CD4-positive, alpha-beta T cell treated with Interleukin-6 at 100 ng/mL for 8 hours (primary cell): ENCODE measurements at places on chromosomes 5 and 9.

DNA sequence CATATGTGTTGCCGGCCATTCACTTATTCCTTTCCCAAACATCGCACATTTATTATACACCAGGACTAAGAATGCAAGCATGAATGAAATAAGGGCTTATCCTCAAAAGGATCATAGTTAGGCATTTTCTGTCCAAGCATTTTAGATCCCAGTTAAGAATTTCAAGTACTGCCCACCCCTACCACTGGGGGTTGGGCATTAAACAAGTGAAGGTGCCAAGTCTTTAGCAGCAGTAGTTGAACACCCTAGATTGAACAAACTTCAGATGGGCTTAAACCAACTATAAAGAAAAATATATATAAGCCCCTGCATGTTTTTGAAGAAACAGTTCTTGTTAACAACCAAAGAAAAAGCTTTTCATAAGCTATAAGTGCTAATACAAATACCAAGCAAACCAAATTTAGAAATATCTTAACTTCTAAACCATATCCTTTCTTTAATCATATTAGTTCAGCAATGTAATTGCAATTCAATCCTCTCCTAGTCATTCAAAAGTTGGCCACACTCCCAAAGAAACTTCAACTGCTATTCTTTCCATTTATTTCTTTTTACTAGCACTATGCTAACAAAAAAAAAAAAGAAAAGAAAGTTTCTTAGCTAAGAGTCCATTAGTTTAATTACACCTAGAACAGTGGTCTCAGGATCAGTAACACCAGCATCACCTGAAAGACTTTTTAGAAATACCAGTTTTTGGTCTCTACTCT lies 149.8 kb downstream of the MLLT3 start:
- no peak for DNase-seq

GRCh38 chr5:175749591-175749990 lies 91.7 kb downstream of the HRH2 start:
- DNase-seq, result no peak

GRCh38 chr9:18488886-18489285 lies 14.9 kb downstream of the ADAMTSL1 start:
- DNase-seq, result no peak

DNA sequence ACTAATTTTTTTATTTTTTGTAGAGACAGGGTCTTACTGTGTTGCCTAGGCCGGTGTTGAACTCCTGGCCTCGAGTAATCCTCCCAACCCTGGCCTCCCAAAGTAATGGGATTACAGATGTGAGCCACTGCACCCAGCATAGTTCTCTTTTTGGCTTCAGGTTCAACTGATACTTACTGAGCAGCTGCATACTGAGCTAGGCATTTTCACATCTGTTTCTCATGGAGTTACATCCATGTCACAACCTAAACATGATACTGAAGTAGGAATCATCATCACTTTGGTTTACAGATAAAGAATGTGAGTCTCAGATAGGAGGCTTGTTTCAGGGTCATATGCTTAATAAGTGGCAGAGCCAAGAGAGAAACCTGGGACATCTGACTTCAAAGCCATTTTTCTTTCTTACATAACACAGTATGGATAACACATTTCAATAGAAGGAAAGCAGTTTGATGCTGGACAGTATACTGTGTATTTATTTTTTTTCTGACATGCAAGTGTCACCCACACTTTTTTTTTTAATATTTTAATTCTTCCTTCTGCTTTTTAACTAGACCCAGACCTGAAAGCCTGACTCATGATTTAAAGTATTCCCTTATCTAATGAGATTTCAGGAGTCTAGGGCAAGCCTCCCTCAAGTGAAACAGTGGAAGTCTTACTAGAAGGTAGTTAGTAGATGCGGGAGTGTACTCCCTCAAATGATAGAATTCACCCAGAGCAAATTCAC lies 90.8 kb downstream of the HACD4 start:
- DNase-seq, result no peak

- DNase-seq, result no peak
These were observed 15.9 kb upstream of the C5orf63 start for GRCh38 chr5:127089191-127089590.

DNA sequence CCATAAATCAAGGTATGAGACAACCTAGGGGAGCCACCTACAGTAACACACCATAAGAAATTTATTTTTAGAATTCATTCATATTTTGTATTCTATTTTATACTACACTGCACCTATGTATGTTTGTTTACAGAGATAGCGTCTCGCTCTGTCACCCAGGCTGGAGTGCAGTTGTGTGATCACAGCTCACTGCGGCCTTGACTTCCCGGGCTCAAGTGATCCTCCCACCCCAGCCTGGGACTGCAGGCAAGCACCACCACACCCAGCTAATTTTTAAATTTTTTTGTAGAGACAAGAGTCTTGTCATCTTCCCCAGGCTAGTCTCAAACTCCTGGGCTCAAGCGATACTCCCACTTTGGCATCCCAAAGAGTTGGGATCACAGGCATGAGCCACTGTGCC lies 25.4 kb downstream of the MAPKAP1 start:
- no peak for DNase-seq

GRCh38 chr5:146644831-146645230 lies 128.8 kb upstream of the GPR151 start:
- DNase-seq, result no peak

DNA sequence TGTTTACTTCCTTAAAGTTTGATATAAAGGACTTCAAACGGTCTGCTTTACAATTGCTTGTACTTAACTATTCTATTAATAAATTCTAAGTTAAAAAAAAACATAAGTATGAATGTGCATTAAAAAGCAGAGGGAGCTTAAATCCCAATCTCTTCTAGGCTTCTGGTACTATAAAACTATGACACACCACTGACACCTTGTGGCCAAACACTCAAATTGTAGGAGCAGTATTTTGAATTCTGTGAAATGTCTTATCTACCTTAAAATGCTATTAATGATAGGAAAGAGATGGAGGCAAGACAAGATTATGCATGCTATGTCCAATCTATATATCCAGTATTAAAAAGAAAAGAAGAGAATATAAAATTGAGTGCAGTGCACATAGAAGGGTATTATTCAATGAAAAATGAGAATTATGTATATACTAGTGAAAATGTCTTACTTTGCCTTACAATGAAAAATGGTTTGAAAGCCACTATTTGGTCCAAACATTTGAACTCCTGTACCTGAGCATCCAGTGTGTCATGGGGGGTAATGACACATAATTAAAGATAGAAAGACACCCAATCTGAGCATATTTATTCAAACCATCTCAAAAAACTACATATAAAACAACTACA lies 87.6 kb downstream of the ERP44 start:
- peak; percentile 33 for DNase-seq

GRCh38 chr9:137621131-137621757 lies 2.4 kb downstream of the EHMT1 start:
- no peak for DNase-seq

DNA sequence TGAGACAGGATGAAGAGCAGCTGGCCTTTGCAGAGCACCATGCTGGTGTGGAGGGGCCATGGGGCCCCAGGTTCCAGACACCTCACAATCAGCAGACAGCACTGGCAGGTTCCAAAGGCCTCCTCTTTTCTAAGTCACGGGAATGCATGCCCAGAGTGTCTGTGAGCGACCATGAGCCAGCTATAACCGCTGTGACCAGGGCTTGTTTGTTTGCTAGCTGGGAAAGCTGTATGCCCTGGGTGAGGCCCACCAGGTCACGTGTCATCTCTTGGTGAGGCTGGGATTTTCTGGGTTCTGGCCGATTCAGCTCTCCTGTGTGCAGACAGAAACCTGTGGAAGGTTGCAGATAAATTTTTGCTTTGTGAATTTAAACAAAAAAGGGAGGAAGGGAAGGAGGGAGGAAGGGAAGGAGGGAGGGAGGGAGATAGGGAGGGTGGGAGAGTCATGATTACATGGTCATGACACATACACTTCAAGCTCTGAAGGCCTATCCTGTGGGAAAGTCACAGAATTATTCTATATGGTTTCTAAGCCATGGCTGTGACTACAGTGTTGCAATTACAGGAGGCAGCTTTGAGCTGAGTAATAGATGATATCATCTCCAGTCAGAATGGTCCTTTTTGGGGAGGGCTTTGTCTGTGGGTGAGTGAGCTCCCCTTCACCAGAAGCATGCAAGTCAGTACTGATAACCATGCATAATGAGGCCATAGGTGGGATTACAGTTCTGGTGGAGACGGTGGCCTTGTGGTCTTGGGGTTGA lies 37.2 kb downstream of the PAPPA start:
- no peak for DNase-seq

DNA sequence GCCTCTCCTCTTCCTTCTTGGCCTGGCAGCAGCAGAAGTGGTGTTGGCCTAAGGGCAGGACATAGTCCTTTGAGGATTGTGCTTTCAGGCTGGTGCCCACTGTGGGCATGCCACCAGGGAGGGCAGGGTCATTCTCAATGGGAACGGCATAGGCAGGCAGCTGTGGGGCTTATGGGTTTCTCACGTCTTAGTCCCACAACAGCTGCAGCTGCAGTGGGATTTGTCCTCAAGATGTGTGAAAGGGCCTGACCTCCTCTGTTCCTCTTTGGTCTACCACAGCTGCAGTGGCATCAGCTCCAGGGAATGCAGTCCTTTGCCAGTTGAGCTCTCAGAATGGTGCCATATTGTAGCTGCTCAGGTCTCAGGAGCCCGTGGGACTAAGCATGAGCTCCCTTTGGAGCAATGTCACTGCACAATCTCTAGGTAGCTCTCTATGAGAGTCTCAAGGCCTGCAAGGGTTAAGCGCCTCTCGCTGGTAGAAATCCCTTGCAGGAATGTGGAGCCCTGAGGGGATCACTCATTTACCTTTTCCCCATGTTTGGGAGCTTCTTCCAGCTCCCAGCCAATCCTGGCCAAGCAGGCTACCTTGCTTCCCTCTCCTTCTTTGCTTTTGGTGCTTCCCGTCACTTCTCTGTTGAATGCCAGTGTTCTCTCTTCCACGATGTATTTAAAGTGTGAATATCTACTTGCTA lies 104.8 kb downstream of the GNA14 start:
- no peak for DNase-seq

- no peak for DNase-seq
These were observed 8.5 kb downstream of the GGTA1 start for GRCh38 chr9:121491111-121491510.

DNA sequence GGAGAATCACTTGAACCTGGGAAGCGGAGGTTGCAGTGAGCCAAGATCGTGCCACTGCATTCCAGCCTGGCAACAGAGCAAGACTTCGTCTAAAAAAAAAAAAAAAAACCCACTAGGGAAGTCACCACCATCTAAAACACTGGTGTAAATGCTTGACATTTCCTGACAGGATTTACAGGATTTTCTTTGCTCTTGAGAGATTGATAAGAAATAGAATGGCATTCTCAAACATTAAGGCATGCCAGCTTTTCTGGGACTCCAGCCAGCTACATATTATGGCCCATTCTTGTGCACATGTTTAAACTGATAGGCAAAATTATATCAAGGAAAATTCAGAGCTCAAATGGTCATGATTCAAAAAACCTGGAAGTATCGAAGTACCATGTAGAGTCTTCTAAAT lies 28.7 kb downstream of the GTF3C4 start:
- DNase-seq, result no peak

GRCh38 chr5:74201334-74202081 lies 439.0 kb downstream of the ENC1 start:
- no peak for DNase-seq

GRCh38 chr5:127299678-127300077 lies 9.1 kb downstream of the MEGF10 start:
- no peak for DNase-seq

- DNase-seq, result no peak
These were observed 20.9 kb downstream of the CXXC5 start for GRCh38 chr5:139668924-139669661.

DNA sequence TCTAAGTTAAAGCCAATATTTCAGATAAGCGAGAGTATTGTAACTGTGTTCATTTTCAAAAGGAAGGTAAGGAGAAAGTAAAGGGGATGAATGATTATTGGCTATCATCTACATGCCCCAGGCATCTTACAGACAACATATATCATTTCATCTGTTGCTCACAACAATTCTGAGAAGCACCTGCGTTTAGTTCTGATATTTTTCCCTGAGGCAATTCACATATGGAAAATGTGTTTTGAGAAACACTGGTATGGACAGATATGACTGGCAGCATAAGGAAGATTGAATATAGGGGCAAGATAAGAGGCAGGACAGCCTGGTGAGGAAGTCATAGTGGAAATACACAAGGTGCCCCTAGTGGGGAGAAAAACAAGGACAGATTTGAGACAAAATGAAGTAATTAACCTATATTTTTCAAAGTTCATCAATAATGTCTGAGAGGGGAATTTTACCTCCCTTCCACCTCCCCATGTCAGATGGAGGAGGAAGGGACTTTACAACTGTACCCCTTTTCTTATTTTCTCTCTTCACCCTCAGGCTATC lies 87.7 kb upstream of the TRIM32 start:
- no peak for DNase-seq

GRCh38 chr5:116271446-116272025 lies 186.7 kb downstream of the COMMD10 start:
- DNase-seq, result no peak
